ENCODE measurements at places on chromosomes 16 and 17.
A peak's percentile ranks its signal among the peaks of the same experiment; 100 is the strongest.

DNA sequence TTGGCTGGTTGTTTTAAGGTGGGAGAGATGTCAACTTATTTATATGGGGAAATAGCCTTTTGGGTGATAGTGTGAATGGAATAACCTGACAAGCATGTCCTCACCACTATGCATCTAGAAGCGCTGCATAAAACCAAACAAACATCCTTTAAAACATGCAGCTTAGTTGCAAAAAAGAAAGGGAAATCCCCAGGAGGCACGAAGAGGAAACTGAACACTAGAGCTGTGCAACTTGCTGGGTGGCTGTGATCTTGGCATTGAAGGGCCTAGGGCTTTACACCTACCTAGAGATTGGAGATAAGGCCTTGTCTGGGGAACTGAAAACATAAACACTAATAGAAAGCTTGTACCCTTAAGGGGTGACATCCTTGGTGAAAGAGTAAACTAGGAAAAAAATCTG, 7.3 kb downstream of the C16orf54 start:
- DNase-seq: no peak

GRCh38 chr17:82214012-82214628, 1.5 kb upstream of the CCDC57 start:
- no peak for DNase-seq

DNA sequence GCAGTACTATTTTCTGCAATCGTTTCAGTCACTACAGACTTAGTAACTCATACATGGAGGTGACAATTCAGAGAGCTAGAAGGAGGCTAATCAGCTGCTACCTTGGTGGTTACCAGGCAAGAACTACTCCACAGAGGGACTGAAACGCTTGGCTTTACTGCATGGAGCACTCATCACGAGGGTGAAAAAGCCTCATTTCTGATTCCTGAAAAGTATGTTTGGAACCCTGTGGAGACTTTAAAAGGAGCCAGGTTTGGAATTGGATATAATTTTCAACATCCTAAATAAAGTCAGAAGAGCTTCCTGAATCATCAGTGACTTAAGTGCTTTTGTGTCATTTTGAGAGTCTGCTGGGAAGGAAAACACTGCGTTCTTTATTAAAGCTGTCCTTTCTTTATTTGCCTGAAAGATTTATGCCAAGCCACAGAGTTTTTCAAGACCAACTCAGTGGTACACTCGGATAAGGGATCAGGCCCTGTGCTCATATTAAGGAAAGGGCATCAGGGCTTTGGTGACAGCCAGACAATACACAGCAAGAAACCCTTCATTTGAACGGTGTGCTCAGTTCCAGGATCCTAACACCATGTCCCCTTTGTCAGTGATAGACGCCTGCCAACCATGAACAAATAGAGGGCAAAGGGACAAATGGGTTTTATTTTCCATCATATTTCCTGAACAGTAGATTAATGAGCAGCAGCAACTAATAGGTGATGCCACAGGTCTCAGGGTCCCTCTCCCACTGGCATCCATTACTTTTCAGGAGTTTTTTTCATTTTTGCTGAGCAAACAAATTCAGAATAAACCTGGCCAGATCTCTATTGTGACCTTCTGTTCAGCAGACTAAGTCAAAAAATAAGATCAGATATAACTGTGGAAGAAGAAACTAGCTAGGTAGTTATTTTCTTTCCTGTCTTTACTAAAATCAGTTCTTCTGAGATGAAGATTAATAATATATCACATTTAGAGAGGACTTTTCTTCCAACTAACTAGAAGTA, 80.5 kb upstream of the CLEC18B start:
- no peak for DNase-seq

GRCh38 chr16:56732832-56733231, 2.9 kb downstream of the NUP93 start:
- no peak for DNase-seq

DNA sequence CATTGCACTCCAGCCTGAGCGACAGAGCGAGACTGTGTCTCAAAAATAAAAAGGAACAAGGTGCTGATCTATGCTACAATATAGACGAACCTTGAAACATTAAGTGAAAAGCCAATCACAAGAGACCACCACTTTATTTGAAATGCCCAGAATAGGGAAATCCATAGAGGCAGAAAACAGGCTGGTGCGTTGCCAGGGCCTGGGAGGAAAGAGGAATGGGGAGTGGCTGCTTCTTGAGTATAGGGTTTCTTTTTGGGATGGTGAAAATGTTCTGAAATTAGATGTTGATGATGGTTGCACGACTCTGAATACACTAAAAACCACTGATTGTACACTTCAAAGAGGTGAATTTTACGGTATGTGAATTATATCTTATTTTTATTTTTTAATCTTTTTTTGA, 20.3 kb upstream of the GLIS2 start:
- DNase-seq: no peak

- DNase-seq: no peak
These were observed 44.6 kb downstream of the NDEL1 start for GRCh38 chr17:8480011-8480976.

DNA sequence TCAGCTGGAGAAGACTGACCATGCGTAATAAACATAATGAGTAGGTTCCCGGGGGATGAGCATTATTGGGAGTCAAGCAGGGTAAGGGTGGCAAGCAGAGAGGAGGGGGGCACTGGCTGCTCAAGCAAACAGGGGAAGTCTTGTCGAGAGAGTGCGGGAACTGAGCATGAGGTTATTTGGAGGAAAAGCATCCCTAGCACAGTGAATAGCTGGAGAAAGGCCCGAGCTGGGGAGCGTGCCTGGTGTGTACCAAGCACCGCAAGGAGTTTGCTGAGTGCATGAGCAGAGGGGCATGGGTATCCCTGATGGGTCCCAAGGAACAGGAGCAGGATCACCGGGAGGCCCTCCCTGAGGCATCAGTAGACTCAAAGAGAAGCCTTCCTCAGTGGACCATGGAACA, 17.2 kb downstream of the CYTH1 start:
- no peak for DNase-seq

GRCh38 chr16:4609200-4610010, 5.3 kb downstream of the UBALD1 start:
- DNase-seq: no peak

- DNase-seq: no peak
These were observed 1.2 kb upstream of the TAOK1 start for GRCh38 chr17:29388937-29389336.

GRCh38 chr16:29007730-29008593, 23.1 kb downstream of the LAT start:
- peak; percentile 64 for DNase-seq

- no peak for DNase-seq
These were observed 509.6 kb downstream of the KCNJ2 start for GRCh38 chr17:70678889-70679288.

- DNase-seq: no peak
These were observed 55.0 kb downstream of the MEAK7 start for GRCh38 chr16:84449156-84450140.

- DNase-seq: peak; percentile 45
These were observed 5.0 kb upstream of the MYL4 start for GRCh38 chr17:47203984-47204721.

GRCh38 chr16:70694088-70694867, 8.4 kb upstream of the MTSS2 start:
- DNase-seq: no peak

GRCh38 chr17:10046786-10047785, 142.0 kb upstream of the RCVRN start:
- DNase-seq: no peak

GRCh38 chr17:72624652-72625051, 467.8 kb downstream of the SLC39A11 start:
- no peak for DNase-seq

- no peak for DNase-seq
These were observed 10.0 kb upstream of the CLEC18C start for GRCh38 chr16:70163596-70163995.

DNA sequence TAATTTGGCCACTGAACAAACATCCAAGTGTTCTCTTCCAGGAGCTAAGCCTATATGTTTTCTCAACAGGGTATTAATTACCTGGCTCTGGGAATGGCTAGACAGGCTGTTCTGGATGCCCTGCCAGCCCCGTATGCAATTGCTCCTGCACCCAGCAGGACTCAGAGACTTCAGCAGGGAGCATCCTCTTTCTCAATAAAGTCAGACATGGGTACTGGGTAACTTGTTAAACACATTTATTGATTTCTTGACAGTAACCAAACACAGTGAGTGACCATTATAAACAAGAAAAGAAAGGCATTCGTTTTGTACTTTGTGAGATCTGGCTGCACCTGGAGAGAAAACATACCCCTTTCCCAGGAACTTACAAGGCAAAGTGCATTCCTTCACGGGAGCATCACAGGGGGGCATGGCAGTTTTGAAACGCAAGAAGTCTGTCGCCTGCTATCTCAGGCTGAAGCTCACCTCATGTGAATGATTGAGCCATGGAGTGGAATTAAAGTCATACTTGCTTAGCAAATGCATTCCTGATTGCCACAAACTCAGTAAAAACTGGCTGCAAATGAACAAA, 369.8 kb downstream of the UTP18 start:
- no peak for DNase-seq

Measured in activated T-cell treated with anti-CD3 and anti-CD28 coated beads for 48 hours (primary cell).